ENCODE measurements at places on chromosomes 6 and 20.

DNA sequence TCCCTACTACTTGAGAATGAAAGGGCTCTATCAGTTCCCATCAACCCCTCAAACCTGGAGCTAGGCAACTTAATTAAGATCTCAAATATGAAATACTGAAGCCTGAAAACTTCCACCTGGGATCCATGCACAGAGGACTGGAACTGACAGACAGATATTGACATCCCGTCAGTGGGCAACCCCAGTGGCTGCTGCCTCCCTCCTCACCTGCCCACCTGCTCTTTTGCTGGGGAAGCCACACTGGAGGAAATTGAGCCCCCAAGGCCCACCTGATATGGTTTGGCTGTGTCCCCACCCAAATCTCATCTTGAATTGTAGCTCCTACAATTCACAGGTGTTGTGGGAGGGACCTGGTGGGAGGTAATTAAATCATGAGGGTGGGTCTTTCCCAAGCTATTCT lies 192.8 kb downstream of the LRFN2 start:
- no peak for DNase-seq

GRCh38 chr20:60097285-60097684 lies 139.1 kb downstream of the CDH26 start:
- no peak for DNase-seq

DNA sequence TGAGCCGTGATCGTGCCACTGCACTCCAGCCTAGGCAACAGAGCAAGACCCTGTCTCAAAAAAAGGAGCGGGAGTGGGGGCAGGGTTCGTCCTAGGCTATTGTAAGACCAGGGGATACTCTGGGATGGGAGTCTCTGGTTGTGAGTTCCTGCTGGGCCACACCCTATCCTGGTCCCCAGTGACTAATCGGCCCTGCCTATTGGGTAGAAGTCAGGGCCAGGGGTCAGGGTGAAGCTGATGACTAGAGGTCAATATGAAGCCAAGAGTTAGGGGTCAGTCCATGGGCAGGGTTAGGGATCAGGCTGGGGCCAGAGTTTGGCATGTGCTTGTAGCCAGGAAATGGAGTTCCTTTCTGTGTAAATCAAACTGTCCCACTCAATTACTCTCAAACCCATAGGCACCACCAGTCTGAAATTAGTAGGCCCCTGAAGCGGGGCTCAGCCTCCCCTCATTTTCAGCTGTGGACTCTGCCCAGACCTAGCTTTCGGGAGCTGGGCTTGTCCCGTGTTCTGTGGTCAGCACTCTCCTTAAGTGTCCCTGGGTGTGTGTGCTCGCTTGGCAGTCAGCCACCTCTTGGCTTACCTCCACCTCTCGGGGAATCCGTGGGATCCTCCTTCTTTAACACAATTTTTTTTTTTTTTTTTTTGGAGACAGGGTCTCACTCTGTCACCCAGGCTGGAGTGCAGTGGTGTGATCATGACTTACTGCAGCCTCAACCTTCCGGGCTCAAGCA lies 1.8 kb downstream of the HSPA12B start:
- DNase-seq, result no peak

- no peak for DNase-seq
Observed at GRCh38 chr6:7784706-7785105, 58.8 kb downstream of the BMP6 start.

GRCh38 chr6:52076791-52077179 lies 10.6 kb downstream of the PKHD1 start:
- DNase-seq, result no peak

DNA sequence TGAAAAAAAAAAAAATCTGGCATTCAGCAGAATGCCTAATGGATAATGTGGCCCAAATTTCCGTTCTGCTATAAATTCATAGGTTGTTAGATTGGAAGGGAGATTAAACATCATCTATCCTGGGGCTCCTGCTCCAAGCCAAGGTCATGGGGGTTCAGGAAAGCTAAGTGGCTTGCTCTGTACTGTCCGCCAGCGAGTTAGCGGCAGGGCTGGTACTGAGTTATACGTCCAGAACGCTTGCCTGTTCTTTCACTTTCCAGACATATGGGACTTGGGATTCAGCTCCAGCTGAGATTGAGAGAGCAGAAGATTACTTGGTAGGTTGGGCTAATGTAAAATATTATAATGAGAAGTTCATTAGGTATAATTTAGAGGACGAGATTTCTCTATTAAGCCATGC lies 858 bp downstream of the RWDD1 start:
- no peak for DNase-seq

DNA sequence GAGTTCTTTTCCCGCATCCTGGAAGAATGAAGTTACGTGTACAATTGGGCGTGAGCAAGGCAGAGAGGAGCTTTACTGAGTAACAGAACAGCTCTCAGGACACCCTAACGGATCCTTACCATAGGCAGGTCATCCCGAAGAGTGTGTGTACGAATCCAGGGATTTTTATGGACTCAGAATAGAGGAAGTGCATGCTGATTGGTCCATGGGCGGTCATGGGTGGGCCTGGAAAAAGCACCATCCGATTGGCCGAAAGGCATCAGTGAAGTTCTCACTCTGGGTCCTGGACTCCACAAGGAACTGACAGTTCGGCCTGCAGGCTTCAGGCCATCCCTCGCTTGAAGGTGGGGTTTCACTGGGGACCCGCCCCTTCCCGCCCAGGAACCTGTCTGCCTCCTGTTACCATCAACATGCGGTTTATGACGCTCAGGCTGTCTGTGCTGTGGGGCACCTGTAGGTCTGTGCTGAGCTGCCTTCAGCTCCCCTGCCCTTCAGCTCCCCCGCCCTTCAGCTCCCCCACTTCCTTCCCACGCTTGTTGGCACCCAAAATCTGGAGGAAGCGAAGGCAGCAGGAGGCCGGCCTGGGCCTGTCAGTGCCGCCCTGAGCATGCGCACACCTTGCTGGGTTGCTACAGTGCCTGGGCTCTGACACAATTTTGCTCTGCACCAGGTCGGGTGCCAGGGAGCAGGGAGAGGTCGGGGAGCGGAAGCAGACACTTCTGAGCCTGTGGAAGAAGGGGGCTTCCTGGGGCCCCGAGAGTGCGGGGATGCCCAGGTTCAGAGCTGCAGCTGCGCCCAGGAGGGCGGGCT lies 57.9 kb upstream of the MANEA start:
- no peak for DNase-seq

- no peak for DNase-seq
Observed at GRCh38 chr6:106360410-106360988, at the start of gene CRYBG1. CRYBG1 (plus strand) TSS chr6:106360717; CDS start chr6:106360909, 192 bp downstream.

All from GM04504 (cell line).